Omental fat pad (tissue), 4 donors: ENCODE measurements at places on chromosomes 1 and 21.

- DNase-seq, result no peak
These were observed 15.7 kb downstream of the FOXJ3 start for GRCh38 chr1:42319128-42319851.

DNA sequence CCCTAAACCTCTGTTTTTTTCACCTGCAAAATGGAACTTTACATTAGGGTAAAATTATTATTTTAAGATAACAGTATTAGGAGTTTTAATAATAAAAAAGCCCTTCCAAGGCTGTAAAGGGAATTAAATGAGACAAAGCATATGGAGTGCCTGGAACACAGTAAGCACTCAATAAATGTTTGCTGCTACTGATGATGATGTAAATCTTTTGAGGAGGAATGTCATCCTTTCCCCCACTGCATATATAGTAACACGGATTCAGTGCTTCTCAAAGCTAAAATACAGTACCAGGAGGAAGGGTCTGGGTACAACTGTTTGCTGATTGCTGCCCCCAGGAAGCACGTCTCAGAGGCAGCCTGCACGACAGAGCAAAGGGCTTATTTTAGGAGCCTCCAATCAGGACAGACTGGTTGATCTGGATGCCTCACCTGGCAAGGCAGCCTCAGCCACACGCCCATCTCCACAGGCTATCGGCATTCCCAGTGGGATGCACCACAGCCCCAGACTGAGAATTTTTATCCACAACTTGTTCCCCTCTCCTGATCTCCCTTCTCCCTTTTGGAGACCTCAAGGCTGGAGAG is 64.4 kb downstream of the GADD45A start:
- no peak for DNase-seq

DNA sequence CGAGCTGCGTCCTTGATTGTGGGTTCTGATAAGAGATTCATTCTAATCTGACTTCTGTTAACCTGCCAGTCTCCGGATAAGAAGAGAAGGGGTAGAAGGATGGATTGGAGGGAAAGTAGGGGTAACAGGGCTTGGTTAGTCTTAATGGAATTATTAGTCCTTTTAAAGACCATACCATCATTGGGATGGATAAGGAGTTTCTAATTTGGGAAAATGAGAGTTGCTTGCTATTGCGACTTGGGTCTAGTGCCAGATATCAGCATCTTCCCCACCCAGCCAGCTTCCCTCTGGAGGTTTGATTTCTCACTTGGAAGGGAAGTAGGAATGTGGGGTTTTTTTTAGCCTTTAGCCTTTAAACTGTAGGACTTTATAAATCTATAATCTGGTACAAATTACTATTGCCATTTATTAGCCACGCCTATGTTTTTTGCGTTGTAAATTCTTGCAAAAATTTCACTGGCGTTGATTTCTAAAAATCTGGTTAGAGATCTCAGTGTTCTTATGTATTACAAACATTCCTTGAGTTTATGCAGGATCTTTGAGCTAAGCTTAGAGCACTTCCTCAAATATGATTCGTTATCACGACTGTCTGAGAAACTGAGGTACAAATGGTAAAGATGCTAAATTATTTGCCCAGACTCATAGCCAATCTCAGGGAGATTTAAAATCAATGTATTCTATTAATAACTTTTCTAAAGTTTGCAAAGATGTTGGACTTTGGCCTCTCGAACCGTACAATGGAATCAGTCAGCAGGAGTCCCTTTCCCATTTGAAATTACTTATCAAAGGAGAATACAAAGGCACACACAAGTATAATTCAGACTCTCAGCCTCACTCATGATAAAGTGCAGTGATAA is 1.3 kb downstream of the FAM20B start:
- DNase-seq, result no peak

DNA sequence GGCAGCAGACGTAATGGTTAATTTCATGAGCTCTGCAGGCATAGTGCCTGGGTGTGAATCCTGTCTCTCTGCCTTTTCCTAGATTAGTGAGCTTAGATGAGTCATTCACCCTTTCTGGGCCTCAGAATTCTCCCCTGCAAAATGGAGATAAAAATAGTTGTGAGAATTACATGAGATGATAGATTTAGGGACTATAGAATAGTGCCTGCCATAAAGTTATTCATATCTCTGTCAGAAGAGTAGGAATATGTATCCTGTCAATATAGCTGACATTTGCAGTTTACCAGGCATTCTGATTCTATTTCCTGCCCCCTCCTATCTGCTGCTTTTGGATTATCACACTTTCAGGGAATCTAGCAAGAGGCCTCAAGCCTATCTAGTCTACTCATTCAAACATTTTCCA is 112.0 kb downstream of the PDE4B start:
- no peak for DNase-seq

DNA sequence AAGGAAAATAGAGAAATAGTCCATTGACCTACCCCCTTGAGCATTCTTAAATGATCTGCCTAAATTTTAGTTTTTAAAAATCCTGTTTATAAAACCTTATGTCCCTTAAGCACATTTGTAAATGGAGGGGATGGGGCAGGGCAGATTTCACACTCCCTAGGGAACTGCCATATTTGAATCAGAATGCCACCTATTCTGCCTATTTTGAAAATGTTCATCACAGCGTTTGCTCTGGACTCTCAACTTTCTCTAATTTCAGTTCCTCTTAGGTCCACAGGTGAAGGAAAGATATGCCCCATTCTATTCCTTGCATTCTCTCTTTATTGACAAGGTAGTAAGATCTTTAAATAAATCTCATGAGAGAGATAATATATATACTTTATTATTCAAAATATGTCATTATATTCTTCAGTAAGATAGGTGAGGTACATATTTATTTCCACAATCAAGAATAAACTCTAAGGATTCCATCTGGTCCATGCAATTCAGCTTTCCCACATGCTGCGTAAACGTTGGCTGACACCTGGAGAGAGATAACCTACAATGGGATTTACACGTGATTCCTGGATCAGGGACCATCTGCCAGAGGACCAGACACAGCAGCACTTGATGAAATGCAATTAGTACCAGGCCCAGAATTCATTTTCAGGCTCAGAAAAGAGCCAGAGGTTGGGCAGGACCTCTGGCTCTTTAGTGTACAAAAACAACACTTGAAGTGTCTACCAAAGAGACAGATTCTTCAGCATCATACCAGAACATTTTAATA is 1.2 kb upstream of the LPGAT1 start:
- no peak for DNase-seq

DNA sequence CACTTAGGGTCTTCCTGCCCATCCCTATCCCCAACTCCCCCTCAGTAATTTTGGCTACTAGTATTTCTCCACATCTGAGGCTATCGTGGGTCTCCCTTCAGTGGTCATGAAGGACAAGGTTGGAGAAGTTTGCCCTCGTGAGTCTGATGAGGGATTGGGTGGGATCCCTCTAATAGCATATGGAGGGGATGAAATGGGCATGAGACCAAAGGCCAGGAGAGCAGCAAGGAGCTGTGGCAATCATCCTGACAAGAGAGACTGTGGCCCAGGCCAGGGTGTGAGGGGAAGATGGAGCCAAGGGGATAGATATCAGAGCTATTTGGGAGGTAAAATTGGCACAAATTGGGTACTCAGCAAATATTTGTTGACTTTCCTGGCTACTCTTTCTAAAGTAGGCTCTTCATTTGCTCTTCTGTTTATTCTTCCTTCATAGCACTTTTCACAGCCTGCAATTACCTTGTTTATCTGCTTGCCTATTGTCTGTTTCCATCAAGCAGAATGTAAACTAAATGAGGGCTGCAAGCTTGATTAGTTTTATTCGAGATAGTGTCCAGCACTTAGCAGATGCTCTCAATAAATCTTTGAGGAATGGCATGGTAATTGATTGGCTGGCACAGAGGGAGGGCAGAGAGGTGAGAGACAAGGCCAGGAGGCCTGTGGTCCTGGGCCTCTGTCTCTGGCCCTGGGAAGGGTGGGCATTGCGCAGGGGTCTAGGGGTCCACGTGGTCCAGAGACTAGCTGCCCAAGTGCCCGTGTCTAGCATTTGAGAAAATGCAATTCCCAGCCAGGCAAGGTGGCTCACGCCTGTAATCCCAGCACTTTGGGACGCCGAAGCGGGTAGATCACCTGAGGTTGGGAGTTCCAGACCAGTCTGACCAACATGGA is 1.5 kb upstream of the PLK3 start:
- DNase-seq, result no peak

GRCh38 chr1:182189535-182190066 is 128.1 kb upstream of the ZNF648 start:
- no peak for DNase-seq

DNA sequence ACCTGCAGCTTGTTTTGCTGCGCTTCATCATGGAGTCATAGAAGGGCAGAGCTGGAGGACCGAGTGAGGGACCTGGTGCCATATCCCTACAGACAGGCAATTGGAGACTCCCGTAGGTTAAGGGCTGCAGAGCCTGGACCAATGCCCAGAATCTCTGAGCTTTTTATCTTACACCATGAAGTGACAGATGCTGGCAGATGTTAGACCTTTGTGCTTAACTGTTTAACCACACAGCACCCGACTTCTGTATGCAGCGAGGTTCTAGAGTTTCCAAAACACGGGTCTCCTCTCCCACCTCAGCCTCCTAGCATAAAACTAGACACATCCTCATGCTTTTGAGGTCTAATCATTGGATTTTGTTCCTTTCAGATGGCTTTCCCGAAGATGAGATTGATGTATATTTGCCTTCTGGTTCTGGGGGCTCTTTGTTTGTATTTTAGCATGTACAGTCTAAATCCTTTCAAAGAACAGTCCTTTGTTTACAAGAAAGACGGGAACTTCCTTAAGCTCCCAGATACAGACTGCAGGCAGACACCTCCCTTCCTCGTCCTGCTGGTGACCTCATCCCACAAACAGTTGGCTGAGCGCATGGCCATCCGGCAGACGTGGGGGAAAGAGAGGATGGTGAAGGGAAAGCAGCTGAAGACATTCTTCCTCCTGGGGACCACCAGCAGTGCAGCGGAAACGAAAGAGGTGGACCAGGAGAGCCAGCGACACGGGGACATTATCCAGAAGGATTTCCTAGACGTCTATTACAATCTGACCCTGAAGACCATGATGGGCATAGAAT is 47.6 kb downstream of the B3GALT5 start:
- no peak for DNase-seq

- no peak for DNase-seq
These were observed 12.7 kb downstream of the AKIRIN1 start for GRCh38 chr1:39003794-39004193.

- DNase-seq, result no peak
These were observed 38.6 kb downstream of the SSBP3 start for GRCh38 chr1:54367613-54368012.

GRCh38 chr1:99680270-99680669 is 34.4 kb downstream of the PALMD start:
- no peak for DNase-seq

- no peak for DNase-seq
These were observed 13.7 kb upstream of the SRP9 start for GRCh38 chr1:225763716-225764548.

- no peak for DNase-seq
These were observed 15.4 kb downstream of the ABCA4 start for GRCh38 chr1:94105581-94105952.

GRCh38 chr1:108059945-108060344 is 95.0 kb upstream of the VAV3 start:
- no peak for DNase-seq

- no peak for DNase-seq
These were observed 72.8 kb upstream of the CD55 start for GRCh38 chr1:207248544-207249198.

- no peak for DNase-seq
These were observed 102.7 kb upstream of the DPH5 start for GRCh38 chr1:101128211-101128727.

- no peak for DNase-seq
These were observed 764.3 kb upstream of the PRMT6 start for GRCh38 chr1:106292130-106292529.

GRCh38 chr21:17536381-17536780 is 23.5 kb downstream of the CXADR start:
- DNase-seq, result no peak

GRCh38 chr1:186291271-186291670 is 83.8 kb downstream of the TPR start:
- DNase-seq, result no peak

DNA sequence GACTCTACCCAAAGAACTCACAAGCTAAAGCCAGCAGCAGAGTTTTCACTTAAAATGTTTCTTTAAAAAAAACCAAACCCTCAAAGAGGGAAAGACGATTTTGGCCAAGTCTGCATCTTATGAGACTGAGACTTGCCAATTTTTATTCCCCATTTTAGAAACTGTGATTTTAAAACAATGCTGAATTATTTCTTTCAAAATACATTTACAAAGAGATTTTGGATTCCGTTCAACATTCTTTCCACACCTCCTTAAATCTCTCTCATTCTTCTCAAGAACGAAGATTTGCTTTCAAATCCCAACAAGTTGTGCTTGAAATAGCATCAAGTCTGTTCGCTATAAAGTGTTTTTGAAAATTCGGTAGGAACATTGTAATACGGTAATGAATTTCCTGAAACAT is 133.9 kb upstream of the VANGL1 start:
- DNase-seq, result no peak

DNA sequence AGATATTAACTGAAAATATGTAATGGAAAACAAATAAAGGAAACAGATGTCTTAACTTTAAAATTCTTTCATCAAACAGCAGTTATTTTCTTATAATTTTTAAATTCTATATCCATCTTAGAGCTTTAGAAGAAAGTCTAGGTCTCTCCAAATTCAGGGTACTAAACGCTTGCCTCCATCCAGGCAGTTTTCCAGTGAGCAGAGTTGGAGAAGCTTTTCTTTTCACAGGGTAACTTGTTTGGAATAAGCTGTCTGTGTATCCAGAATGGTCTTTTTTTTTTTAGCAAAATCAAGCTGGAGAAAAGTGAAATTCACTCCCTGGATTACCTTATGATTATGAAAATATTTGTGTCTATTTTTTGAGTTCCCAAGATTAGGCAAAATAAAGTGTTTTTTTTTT is 88.6 kb downstream of the DDAH1 start:
- no peak for DNase-seq

- no peak for DNase-seq
These were observed 222.7 kb downstream of the TM2D1 start for GRCh38 chr1:61501971-61502916.
